AG04450 (cell line): ENCODE measurements at places on chromosomes 1 and 21.

DNA sequence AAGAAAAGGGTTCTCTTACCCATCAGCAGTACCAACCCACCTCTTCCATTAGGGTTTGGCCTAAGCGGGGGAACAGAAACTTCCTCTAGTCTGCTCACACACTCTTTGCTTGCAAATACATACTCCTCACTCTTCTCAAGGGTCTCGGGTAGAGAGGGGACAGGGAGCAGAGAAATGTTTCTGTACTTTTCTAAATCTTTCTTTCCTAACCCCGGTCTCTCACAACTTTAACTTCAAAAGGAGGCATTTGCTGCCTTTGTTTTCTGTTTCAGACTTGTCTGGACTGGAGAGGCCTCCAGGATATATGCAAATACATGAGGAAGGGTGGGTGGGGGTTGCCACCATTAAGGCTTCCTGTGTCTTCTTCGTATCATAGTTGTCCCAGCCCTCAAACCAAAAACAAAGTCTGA, 10.5 kb upstream of the LAX1 start:
- DNase-seq: no peak

DNA sequence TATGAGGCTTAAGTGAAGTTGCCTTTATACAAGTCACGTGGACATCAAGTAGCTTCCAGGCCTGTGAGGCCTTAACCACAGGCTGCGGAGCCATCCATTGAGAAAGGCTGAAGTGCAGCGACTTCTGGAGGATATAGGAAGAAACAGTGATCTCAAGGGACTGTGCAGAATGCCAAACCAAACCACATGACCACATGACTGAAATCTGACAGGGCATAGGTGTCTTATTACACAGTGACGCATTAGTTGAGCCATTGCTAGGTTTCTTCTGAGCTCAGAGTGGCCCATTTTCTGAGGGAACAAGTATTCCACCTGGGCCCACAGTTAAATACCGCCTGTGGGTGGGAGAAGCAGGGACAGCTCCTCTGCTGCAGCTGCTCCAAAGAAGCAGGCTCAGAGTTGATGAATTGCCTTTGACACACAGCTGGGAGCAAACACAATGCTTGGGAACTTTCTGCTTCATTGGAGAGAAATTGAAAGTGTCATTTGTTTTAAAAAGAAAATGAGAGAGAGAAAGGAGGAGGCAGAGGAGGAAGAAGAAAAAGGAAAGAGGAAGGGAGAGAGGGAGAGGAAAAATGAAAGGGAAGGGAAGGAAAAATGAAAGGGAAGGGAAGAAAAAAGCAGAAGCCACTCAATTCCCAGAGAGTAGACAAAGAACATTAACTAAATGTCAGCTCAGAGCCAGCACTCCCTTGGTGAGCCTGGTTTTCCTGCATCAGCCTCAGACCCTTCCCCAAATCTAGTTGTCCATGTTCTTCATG, 94.4 kb downstream of the COLGALT2 start:
- peak; percentile 81 for DNase-seq

- DNase-seq: no peak
These were observed 18.5 kb downstream of the TNFRSF1B start for GRCh38 chr1:12185036-12185917.

- DNase-seq: no peak
These were observed 14.3 kb upstream of the NMNAT2 start for GRCh38 chr1:183432548-183432875.

GRCh38 chr1:10308001-10308400, 90.9 kb upstream of the PGD start:
- DNase-seq: no peak

DNA sequence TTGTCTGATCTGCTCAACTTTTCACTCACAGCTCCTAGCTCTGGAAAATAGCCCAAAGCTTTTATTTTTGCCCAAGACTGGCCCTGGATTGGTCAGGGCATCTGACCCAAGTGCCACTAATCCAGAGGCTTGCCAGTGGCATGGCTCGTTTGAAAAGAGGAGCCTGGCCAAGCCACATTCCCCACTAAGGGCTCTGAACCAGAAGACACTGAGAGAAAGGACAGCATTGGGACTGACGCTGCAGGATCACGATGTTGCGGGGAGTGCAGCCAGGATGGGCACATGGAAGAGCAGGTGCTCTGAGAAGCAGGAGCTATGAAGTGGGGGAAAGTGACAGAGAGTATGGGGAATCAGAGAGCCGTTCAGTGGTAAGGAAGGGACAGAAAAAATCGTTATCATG, 44.9 kb upstream of the TSPAN2 start:
- no peak for DNase-seq

DNA sequence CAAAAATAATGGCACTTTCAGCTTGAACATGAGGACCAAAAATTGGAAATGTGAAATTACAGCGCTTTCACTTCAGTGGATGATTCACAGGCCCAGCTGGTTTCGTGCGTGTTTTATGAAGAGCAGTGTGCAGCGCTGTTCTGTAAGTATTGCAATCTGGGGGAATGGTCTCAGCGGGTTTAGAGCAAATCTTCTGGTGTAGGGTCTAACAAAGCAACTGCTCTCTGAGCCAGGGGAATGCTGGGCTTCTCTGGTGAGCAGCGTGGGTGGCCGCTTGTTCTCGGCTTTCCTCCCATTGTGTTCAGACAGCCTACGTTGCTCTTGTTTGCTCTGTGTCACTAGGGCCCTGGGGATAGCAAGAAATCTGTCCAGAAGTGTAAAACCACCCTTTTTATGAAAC, 42.4 kb upstream of the GADD45A start:
- no peak for DNase-seq
